Cardiac septum (tissue), 1 donor: ENCODE measurements at places on chromosomes 16 and 17. TPM values are rescaled to one million over a fixed set of nuclear protein-coding genes. Genes with fewer than 3 reads are reported as not detected.
A peak's percentile ranks its signal among the peaks of the same experiment; 100 is the strongest.

DNA sequence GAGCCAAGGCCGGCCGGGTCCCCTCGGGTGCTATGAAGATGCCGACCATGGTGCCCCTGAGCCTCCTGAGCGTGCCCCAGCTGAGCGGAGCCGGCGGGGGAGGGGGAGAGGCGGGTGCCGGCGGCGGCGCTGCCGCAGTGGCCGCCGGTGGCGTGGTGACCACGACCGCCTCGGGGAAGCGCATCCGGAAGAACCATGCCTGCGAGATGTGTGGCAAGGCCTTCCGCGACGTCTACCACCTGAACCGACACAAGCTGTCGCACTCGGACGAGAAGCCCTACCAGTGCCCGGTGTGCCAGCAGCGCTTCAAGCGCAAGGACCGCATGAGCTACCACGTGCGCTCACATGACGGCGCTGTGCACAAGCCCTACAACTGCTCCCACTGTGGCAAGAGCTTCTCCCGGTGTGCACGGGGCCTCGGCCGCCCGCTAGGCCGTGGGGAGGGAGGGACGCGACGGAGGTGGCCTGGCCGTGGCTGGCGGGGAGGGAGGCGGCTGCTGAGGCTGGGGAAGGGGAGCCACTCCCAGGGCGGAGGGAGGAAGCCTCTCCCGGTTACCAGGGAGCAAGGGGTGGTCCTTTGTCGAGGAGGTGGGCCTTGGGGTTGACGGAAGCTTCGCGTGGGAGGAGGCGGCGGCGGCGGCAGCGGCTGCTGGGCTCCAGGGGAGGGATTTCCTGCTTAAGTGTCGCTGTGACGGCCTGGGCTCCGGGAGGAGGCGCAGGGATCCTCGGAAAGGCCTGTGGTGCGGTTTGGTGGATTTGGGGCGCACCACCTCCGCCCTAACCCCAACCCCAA is 1.3 kb downstream of the MAZ start:
- DNase-seq = peak; percentile 95

- no peak for DNase-seq
These were observed 316.1 kb downstream of the PHKB start for GRCh38 chr16:47777220-47777619.

- DNase-seq = no peak
These were observed 31.6 kb downstream of the CYB5D2 start for GRCh38 chr17:4174556-4174955.

The CALB2 gene
- total RNA-seq = 0.70 TPM

The CDIPT gene
- total RNA-seq = 73.8 TPM
